ENCODE measurements at places on chromosomes 6 and 20.

DNA sequence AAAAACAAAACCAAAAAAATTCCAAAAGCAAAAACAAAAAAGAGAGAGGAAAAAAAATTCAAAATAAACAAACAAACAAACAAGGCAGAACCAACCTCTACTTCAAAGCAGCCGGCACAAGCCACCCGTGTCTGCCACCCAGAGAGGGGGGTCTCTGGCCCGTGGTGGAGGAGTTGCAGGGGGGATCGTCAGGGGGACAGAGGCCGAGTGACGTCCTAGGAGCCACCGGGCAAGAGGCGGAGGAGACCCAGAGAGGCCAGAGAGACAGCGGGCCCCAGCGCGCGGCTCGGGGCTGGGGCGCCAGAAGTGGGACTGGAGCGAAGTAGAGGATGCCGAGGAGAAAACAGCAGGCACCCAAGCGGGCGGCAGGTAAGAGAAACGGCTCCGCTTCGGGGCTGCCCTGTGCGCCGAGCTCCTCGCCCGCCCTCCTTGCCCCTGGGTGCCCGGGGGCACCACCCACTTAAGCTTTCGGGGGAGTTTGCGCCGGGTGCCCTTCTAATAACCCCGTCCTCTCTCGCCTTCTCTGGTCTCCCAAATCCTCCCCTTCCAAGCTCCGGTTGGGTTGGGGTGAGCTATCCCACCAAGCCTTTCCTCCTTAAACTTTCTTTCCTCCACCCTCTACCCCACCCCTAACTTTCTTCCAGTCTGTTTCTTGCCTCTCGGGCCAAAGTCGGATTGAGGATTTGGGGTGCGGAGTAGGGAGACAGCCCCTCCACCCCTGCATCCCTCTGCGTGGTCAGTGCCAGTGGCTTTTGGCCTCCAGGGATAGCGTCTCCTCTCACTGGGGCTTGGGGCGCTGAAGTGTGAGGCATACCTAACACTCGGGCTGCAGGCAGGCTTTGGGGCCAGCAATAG, 1.0 kb downstream of the TSHZ2 start:
- peak; percentile 51 for DNase-seq

DNA sequence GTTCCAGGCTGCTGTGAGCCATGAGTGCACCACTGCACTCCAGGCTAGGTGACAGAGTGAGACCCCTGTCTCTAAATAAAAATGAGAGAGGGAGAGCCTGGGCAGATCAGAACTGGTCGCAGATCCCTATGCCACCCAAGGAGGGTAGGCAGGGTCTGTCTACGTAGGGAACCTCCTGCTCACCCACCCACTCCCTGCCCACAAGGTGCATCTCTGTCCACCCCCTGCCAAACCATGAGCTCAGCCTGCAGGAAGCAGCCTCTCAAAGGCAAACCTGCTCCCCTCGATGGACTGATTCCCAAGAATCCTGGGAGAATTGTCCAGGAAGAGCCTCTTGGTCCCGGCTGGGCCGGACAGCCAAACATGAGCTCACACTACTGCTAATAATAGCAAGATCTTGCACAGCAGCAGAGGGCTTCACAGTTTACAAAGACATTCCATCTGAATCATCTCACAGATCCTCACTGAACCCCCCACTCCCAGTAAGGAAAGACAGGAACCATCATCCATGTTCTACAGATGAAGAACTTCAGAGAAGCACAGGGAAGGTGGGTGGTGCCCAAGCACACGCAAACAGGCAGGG, 27.8 kb upstream of the TLDC2 start:
- no peak for DNase-seq

- no peak for DNase-seq
These were observed 116.6 kb downstream of the JARID2 start for GRCh38 chr6:15362274-15363160.

GRCh38 chr6:132872923-132873322, 58.6 kb downstream of the RPS12 start:
- DNase-seq: no peak

GRCh38 chr20:60341062-60341461, 382.8 kb downstream of the CDH26 start:
- no peak for DNase-seq

GRCh38 chr6:134921721-134922261, 28.1 kb downstream of the ALDH8A1 start:
- no peak for DNase-seq

GRCh38 chr20:6767536-6768227, at the start of gene BMP2:
BMP2 (plus strand) TSS chr20:6767686; CDS start chr20:6770127, 2,441 bp downstream.
- DNase-seq: no peak
